ENCODE measurements at places on chromosomes 4 and X.

DNA sequence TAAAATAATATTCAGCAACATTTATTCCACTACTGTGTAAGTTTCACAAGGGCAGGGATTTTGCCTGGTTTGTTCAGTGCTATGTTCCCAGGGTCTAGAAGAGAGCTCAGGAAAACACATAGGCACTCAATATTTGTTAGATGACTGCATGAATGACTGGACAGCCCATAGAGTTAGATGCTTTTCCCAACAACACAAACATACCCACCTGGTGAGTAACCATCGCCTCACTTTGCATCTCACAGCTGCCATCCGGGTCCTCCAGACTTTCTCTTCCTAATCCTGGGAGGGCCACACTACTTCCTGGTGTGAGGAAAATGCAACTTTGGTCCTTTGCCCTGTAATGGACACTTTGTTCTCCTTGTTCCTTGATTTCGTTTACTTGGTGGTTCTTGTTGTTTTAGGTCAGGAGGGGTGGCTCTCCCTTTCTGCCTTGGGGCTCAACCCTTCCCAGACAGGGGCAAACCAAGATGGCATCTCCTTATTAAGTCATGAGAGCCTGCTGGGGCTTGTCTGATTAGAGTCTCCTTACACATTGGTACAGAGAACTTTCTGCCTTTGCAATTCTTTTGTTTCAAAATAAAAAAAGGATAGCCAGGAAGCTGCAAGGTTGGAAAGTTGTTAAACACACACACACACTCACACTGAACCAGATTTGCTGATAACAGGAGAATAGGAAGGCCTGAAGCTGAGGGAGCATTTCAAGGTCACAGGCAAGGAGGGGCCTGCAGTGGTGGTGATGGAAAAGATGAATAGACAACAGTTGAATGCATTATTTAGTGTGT, 190.6 kb downstream of the MID1IP1 start:
- no peak for DNase-seq

GRCh38 chrX:133668225-133668931, 253.1 kb upstream of the GPC4 start:
- DNase-seq: no peak

- DNase-seq: no peak
Observed at GRCh38 chr4:168383510-168383909, 65.0 kb upstream of the DDX60 start.

GRCh38 chr4:113941836-113942235, 37.6 kb downstream of the ARSJ start:
- DNase-seq: no peak

DNA sequence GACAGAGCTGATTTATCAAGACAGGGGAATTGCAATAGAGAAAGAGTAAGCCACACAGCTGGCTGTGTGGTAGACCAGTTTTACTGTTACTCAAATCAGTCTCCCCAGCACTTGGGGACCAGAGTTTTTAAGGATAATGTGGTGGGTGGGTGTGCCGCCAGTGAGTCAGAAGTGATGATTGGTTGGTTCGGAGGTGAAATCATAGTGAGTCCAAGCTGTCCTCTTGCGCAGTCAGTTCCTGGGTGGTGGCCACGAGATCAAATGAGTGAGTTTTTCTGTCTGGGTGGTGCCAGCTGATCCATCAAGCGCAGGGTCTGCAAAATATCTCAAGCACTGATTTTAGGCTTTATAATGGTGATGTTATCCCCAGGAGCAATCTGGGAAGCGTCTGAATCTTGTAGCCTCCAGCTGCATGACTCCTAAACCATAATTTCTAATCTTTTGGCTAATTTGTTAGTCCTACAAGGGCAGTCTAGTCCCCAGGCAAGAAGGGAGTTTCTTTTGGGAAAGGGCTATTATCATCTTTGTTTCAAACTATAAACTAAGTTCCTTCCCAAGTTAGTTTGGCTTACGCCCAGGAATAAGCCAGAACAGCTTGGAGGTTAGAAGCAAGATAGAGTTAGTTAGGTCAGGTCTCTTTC, 44.0 kb upstream of the PPP1R2C start:
- DNase-seq: no peak

DNA sequence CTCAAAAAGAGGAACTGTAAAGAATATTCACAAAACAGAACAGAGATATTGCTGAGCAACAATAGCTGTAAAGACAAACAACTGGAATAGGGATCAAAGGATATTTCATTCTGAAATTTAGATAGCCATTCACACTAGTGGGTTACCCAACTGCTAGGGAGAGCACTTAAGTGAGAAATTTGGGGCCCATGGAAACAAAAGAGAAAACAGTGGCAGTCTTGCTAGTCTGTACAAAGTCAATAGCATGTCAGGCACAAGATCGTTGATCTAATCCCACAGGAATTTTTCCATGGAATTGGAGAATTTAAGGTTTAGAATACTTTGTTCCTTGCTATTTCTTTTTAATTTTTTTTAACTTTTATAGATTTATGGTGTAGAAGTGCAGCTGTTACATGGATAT, 467.0 kb downstream of the PCDH18 start:
- DNase-seq: no peak

DNA sequence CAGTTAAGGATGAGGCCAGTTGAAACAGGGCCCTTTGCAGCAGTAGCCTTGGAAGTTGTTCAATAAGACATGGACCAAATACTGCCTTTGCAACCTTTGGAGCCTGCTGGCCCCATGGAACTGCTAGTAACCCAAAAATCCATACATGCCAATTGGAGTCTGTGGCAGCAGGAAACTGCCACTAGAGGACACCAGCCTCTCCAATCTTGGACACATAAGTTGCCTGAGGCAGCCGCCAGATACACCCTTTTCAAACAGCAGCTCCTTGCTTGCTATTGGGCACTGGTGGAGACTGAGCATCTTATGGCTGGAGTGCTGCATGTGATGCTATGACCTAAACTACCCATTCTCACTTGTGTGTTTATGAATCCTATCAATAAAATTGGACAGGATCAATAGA, 14.8 kb upstream of the LAP3 start:
- DNase-seq: no peak

- DNase-seq: no peak
Observed at GRCh38 chrX:151725338-151725614, 9.3 kb upstream of the CNGA2 start.

- DNase-seq: no peak
Observed at GRCh38 chr4:9923195-9923812, 98.0 kb downstream of the SLC2A9 start.

DNA sequence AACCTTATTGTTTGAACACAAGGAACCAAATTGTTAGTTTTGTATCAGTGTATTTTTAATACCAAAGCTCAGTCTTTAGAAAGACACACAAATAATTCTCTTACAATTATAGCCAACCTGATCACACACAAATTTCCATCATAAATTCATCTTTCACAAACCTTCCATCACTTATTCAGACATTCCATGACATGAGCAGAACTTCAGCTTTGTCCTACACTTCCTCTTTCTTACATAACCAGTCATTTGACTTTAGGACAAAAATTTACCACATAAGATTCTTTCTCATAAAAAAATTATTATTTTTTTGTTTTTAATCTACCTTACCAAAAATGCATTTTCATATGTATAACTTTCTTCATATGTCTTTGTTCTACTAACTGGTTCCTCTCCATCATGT, 312.2 kb downstream of the GALNTL6 start:
- no peak for DNase-seq

DNA sequence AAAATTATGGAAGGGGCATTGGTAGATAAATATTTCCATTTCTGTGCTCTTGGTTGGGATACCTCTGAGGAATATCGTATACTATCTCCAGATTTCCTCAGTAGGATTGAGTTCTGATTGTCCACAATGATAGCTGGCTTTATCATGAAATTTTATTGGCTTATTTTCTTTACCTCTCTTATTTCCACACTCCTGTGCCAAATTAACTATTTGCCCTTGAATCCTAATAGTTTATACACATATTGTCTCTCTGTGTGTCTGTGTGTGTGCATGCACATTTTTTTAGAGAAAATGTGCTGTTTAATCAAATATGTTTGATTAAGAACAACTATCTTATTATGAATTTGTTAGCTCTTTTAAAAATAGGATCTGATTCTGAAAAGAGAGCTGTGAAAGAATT, 271.6 kb downstream of the DTHD1 start:
- no peak for DNase-seq

DNA sequence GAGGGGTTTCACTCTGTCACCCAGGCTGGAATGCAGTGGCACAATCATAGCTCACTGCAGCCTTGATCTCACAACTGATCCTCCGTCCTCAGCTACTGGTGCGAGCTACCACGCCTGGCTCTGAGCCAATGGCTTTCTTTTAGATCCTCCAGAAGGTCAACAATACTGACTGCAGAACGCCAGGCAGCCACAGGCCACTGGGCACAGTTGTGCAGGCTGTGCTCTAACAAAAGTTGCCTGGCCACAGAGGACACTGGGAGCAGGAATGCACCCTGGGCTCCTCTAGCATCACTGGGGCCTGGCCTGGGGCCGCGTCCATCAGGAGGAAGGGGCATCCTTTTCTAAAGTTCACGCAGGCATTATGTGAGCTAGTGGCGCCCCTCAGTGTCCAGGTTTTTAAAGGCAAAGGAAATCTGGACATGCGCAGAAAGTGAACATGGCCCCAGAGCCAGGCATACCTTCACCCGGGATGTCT, 14.9 kb upstream of the PORCN start:
- no peak for DNase-seq

GRCh38 chrX:41688835-41689234, at the start of gene GPR34:
TSS of gene GPR34 (plus strand) at chrX:41688973. CDS start at chrX:41695634, 6,661 bp downstream.
- DNase-seq: no peak

DNA sequence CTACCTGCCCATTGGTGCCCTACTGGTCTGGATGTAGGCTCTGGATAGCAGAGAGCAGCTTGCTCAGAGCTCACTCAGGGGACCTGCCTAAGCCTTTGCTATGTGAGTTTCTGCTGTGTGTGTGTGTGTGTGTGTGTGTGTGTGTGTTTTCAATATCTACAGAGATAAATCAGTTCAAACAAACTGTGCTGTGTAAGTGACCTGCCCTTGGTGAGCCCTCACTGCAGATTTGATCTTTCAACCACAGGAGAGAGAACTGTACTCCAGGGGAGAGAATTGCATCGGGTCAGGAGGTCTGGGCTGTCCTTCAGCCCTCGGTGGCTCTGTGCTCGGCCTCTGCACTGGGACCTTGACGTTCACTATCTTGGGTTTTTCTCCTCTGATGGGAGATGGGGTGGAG, 35.0 kb upstream of the CDKN2AIP start:
- no peak for DNase-seq

- DNase-seq: no peak
Observed at GRCh38 chrX:13742397-13743176, 8.0 kb downstream of the OFD1 start.

DNA sequence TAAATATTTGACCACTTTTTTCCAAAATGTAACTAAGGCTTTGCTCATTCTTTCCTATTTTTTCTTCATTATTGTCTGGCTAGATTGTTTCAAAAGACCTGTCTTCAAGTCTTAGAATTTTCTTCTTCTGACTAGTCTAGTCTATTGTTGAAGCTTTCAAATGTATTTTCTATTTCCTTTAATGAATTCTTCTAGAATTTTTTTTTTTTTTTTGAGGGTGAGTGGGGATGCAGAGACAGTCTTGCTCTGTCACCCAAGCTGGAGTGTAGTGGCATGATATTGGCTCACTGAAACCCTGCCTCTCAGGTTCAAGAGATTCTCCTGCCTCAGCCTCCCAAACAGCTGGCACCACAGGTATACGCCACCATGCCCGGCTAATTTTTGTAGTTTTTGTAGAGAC, 141.4 kb downstream of the TET2 start:
- DNase-seq: no peak

GRCh38 chr4:73420615-73421014, 15.4 kb upstream of the AFP start:
- DNase-seq: no peak

DNA sequence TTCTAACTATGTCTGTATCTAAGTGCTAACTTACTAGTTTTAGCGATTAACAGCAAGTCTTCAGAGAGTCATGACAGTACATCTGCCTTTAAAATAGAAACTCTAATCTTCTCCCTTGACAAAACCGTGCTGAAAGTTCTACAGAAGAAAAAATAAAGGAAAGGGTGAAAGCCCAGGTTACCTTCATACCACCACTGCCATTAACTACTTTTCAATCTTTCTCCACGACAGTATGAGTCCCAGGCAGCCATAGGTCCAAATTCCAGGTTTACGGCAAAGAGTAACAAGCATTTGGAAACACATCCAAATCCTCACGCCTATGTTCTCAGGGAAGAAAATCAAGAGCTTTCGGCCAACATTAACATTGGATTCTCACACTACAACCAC, 12.4 kb upstream of the ZCCHC13 start:
- DNase-seq: no peak

DNA sequence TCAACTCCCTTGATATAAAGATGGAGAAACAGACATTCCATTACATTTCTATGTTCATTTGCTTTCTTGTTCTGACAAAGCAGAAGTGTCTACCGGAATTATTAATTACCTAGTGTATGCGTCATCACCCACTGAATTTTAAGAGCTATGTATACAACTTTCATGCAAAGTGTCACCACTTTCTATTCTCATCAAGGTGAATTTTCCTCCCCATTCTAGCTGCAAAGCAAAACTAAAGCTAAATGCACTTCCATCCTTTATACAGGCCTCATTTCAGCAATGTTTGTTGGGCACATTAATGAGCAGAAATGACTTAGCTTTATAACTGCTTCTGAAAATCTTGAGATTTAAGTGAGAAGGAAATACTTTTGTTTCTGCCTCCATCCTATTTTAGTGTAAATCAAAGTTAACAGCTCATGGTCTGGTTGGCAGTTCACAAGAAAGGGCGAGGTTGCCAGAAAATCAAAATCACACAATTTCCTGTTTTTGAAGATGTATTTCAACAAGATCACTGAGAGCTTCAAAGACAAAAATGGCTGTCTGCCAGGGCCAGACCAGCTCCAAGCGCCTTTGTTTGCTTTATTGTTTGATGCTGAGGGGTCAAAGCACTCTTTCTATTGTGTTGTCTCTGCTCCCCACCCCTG, 7.2 kb upstream of the FAM9C start:
- no peak for DNase-seq

- no peak for DNase-seq
Observed at GRCh38 chr4:122665161-122665929, 44.5 kb upstream of the IL21 start.

DNA sequence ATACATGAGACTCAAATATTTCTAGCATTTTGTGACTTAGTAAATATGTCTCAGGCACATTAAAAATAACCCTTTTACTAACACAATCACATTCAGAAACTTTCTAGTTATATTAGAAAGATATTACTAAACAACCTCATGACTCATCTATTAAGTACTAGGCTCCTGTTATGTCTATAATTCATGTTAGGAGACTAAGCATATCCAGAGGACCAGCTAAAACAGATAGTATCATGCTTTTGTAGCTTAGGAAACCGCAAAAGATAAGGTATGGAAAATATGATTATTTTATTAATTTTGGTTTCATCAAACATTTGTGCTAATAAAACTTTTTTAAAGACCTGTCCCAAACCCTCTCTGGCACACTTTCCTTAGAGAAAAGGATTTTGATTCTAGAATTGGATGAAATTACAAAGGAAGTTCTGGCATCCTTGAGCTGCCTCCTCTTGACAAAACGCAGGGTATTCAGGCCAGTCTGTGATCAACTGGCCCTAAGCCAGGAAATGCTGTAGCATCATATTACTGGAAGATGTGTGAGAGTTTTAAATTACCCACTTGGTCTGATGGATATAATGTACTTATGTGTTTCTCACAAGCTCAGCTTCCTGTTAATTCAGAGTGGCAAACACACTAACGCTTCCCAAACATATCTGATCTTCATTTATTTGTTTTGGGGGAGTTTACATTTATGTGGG, 60.4 kb downstream of the NRK start:
- no peak for DNase-seq

- no peak for DNase-seq
Observed at GRCh38 chr4:105092356-105092755, 54.3 kb upstream of the TET2 start.
